ENCODE measurements at places on chromosomes 4 and X.

DNA sequence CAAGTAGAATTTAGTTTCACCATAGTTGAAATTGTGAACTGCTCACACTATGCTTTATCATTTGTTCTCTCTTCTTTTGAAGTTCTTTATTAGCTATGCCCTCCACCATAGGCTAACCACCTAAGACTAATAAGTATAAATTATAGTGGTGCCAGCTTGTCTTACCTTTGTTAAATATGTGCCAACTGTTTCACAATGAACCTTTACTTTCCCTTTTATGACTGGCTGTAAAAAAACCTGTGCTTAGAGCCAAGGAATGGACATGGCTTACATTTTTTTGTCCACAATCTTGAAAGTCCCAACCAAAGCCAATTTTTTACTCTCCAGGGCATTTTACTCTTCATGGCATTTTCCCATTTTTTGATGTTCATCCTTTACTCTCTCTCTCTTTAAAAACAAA lies 123.5 kb upstream of the LEF1 start:
- DNase-seq = no peak

- DNase-seq = no peak
These were observed 14.4 kb upstream of the TLR8 start for GRCh38 chrX:12891915-12892506.

DNA sequence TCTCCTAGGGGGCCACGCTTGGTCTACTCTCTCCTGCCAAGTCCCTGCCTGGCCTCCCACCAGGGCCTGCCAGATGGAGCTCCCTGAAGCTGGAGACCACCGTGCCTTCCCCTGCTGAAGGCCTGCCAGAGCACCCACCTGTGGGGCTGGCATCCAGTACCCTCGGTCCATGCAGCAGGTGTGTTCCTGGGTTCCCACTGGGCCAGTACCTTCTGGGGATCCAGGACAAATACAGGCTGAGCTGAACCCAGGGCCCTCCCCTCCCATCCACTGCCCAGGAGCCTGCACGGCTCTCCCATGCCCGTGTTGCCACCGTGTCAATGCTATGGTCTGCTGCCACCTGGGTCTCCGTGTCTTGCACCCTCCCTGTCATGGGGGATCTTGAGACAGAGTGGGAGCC lies 68.8 kb downstream of the ABLIM2 start:
- DNase-seq = no peak

DNA sequence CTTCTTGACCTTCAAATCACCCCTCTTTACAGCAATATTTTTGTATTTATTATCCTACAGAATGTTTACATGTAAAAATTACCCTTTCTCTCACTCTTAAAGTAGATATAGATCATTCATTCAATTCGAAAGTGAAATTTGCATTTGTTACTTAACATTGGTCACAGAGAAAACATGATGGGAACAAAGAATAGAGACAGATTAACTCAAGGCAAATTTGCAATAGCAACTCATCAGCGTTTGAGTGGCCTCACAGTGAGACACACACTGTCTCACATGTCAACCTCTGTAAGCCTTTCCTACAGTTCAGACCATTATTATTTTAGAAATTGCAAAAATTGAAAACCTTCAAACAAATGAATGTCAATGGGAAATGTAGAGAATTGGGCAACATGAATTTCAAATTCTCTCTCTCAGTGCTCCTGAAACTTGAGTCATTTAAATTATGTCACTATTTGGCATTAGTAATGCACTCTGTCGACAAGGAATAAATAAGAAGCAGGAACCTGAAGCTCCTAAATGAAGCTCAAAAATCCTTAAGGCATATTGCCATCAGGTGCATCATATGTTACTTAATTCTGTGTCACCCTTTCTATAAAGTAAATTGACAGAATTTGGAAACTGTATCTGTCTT lies 148.3 kb upstream of the ANXA10 start:
- DNase-seq = no peak

DNA sequence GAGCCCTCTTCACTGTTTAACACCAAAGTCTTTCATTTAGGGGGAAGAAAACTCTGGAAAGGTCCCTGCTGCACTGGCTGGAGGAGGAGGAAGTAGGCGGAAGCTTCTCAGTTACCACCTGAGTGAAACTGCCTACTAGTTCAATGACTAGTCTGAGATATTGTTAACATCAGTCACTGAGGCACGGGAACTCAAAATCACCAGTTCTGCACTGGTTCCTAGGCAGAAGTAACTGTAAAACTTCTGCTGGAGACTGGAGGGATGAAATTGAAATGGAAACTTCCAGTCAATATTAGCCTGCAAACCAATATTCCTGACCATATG lies 178.3 kb downstream of the SNCA start:
- DNase-seq = no peak

GRCh38 chr4:184237612-184238011 lies 19.9 kb upstream of the ENPP6 start:
- DNase-seq = no peak

DNA sequence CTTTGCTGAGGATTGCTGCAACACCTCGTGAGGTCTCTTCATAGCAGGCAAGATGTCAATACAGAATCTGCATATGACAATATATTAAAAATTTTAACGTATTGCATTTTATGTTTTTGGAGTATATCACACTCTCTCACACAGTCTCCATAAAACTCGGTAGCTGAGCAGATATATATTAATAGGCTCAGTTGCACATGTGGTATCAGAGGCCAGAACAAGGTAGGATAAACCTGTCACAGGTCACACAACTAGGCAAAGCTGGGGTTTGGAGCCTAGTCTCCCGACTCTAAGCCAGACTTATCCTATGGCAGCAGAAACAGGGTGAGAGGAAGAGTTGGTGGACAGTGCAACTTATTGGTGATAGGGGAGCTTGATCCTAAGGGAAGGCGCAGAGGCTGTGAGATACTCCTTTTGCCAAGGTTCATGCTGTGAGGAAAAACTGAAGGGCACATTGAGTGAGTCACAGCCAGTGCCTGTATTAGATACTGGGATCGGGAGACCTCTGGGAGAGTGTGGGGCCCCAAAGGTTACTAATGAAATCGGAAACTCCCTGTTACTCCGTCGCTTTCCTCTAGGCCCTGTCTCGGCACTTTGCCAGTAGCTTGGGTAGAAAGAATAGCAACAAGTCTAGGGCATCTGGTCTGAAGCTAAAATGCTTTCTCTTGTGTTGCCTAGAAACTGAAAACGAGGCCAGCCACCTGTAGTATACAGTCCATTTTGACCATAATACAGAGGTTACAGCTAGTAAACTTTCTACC lies 195.7 kb downstream of the ARHGAP10 start:
- DNase-seq = peak; percentile 78

- DNase-seq = no peak
These were observed 17.9 kb upstream of the PPP2R3B start for GRCh38 chrX:404656-405055.

GRCh38 chr4:108053251-108053711 lies 63.6 kb downstream of the HADH start:
- no peak for DNase-seq

GRCh38 chrX:140065961-140066662 lies 100.8 kb upstream of the CXorf66 start:
- no peak for DNase-seq

DNA sequence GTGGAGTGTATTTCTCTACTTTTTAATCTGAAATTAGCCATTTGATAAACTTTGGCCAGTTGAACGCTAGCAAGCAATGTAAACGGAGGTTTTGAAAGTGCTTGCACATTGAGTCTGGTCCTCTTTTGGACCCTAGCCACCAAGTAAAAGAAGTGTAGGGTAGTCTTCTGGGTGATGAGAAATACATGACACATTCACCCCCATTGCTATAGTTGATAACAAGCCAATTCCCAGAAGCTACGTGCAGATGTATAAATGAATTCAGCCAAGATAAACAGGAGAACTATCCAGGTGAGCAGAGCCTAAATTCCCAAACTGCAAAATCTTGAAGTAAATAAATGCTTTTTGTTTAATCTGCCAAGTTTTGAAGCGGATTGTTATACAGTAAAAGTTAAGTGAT lies 965.4 kb upstream of the GRIA3 start:
- peak; percentile 0 for DNase-seq

DNA sequence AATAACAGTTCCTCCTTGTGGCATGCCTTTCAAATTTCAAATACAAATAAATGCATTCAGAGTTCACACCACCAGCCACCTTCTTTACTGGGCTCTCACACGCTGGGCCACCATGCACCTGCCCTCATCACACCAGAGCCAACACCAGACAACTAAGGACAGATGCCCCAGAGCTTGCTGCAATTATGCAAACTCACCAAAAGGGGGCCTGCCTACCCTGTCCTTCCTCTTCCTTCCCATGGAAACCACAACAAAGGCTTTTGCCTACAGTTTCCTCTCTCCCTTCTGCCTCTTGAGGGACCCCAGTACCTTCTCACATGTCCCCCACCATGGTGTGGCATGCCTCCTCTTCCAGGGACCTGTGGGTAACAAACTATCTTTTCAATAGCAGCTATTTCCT lies 1333.9 kb upstream of the TENM3 start:
- no peak for DNase-seq

DNA sequence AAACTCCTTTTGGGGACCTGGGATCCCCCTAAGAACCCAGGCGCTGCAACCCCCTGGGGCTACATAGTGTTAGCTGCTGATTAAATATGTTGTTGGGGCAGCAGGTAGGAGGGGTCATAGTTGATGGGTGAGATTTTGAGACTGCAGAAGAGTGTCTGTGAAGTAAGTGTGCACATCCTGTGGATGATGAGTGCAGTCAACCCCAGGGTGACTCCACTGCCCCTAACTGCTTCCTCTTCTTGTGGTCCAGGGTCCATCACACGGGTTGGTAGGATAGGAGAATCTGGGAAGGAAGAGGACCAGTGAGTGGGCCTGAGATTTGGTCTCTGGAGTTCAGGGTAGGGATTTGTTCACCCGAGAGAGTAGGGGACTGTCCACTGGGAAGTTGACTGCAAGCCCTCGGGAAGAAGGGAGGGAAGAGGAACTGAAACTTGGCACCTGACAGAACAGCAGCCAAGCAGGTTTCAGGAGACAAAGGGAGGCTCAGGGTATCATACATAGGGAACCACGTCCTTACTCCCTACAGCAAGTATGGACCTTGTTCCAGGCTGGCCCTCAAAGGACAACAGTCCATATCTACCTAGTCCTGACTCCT lies 8.5 kb downstream of the DLG3 start:
- no peak for DNase-seq

GRCh38 chr4:10694828-10695209 lies 10.3 kb upstream of the CLNK start:
- no peak for DNase-seq

DNA sequence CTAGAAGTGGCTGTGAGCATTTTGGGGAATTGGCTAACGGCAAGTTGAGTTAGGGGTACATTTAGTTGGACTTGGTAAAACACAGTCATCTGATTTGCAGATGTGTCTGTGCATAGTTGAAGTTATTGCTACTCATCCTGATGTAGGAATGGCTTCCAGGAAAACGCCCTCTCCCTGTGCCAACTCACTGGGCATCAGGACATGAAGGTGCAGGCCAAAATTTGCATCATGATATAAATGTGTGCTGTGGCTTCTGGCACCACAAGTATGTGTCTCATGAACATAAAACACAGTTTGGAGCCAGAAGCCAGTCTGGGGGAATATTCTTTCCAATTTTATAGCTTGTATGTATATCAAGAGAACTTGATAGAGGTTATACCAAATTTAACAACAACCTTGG lies 54.2 kb upstream of the CBR4 start:
- DNase-seq = peak; percentile 24

DNA sequence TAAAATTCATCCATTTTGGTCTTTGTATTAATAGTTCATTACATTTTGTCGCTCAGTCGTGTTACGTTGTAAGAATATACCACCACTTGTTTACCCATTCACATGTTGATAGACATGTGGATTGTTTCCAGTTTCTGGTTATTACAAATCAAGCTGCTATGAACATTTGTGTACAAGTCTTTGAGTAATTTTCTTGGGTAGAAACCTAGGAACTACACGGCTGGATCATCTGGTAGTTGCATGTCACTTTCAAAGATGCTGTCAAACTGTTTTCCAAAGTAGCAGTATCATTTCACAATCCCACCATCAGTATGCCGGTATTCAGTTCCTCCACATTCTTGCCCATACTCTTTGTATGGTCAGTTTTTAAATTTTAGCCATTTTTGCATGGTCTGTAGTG lies 98.0 kb downstream of the GASK1B start:
- no peak for DNase-seq

GRCh38 chr4:152734699-152735050 lies 44.9 kb downstream of the TIGD4 start:
- no peak for DNase-seq

GRCh38 chr4:98659741-98660462 lies 1.5 kb upstream of the TSPAN5 start:
- peak; percentile 17 for DNase-seq

GRCh38 chr4:123784626-123785025 lies 388.0 kb downstream of the SPRY1 start:
- peak; percentile 39 for DNase-seq

- peak; percentile 67 for DNase-seq
These were observed 221.5 kb downstream of the PCDH18 start for GRCh38 chr4:137310593-137311490.

Measured in tongue (tissue), 3 donors.